ENCODE measurements at places on chromosomes 5 and 9.

DNA sequence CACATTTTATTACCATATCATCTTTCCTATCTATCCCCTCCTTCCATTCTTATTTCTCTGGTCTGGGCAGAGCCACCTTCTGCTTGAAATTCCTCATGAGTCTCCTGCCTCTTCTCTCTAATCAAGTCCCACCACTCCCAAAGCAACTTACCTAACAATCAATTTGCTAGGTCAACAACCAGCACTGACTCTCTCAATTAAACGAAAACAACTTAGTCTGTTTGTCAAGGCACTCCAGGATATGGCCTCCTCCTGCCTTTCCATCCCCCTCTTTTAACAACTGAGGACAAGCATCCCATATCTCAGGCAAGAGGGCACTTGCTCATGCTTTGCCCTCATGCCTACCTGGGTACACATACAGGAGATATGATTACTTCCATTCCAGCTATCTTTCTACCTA, 47.4 kb downstream of the HCN1 start:
- no peak for DNase-seq

- DNase-seq, result peak; percentile 63
Observed at GRCh38 chr9:70435948-70436347, 21.5 kb upstream of the KLF9 start.

GRCh38 chr9:35357116-35357515, 132.8 kb upstream of the RUSC2 start:
- peak; percentile 20 for DNase-seq

DNA sequence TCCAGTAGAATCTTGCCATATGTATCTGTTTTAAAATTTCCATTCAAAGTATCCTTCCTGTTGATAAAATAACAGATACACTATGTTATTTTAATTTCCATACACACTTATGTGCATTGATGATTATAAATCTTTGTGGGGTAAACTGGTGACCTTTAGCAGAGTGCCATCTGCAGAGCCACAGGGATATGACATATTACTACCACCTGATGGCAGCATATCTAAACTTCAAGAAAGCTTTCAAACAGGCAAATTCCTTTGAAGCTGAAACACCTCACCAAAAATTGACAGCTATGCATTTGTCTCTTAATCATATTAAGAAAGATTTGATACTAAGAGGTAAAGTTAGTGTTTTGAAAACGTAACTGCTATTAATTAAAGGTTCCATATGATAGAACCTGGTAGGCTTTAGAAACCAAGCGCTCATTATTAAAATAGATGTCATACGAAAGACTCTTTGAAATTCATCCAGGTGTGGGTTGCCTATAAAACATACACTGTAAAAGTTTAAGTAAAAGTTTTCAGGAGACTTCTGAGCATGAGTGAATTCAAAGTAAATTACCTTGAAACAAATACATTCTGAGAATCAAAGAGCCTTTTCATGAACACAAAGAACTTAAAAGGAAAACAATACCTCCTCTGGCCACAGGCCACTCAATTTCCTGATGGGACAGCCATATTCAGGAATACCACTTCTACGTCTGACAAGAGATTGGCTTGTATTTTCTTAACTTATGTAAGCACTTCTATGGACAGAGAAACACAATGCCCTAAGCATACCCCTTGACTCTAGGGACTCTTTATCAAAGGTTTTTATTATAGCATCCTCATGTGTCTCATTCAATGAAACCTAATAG, 93.3 kb downstream of the KIAA0825 start:
- peak; percentile 41 for DNase-seq

GRCh38 chr9:113950195-113951031, 74.3 kb downstream of the ZNF618 start:
- DNase-seq, result no peak

DNA sequence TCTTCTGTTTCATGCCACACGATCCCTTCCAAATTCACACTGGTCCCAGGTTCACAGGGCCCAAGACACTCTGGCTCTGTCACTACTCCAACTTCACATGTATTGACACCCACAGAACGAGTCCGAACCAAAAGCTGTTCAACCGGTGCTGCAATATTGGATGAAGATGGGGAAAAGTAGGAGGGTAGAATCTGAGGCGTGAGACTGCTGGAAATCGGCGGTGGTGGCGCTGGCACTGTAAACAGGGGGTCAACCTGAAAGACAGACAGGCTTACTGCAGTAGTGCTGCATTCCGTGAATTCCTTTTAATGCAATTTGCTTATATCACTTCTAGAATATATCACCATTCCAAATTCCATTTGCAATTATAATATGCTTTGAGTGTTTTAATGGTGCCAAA, 45.4 kb downstream of the ZNF608 start:
- no peak for DNase-seq

- no peak for DNase-seq
Observed at GRCh38 chr9:135096408-135096895, 9.0 kb downstream of the OLFM1 start.
